Activated naive CD8-positive, alpha-beta T cell treated with anti-CD3 and anti-CD28 coated beads for 36 hours (primary cell): ENCODE measurements at places on chromosomes 13 and 19.
A peak's percentile ranks its signal among the peaks of the same experiment; 100 is the strongest.

DNA sequence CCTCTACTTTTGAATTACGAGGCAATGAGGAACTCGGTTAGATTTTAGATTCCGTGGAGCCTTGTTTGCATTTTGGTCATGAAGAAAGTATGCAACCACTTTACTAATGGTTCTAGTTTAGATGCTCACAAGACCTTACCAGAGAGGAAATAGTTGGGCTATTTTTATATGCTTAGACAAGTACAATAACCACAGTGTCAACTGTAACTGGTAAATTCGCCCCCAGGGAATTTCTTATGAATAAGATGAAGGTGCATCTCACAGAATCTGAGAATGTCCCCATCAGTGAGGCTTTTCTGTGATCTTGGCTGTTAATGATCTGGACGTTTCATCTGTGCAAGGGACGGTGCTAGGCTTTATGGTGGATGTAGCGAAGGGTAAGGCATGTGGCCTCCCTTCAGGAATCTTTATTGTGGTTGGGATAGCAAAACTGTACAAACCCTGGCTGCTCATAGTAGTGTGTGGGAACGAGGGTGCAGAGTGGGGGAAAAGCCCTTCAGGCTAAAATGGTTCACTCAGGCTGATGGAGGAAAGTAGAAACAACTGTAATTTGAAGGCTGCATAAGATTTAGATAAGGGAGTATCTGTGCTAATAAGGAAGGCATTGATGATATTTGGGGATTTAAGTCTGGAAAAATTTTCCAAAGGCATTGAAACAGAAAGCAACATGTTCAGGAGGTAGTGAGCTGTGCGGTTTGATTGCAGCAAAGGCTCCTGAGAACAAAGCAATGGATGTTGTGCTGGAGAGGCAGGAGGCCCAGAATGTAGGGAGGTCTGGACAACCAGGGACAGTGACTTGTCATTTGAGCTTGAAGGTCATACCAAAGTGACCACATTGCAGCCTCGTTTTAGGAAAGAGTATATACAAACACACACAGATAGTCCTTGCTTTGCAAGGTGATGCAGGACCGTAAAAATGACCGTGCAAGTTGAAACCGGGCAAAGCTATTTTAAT is 28.4 kb downstream of the UBAC2 start:
- no peak for DNase-seq

- no peak for DNase-seq
These were observed 11.2 kb downstream of the AP3D1 start for GRCh38 chr19:2140138-2140569.

- peak; percentile 55 for DNase-seq
These were observed 6.0 kb upstream of the TNFAIP8L1 start for GRCh38 chr19:4633140-4633967.

DNA sequence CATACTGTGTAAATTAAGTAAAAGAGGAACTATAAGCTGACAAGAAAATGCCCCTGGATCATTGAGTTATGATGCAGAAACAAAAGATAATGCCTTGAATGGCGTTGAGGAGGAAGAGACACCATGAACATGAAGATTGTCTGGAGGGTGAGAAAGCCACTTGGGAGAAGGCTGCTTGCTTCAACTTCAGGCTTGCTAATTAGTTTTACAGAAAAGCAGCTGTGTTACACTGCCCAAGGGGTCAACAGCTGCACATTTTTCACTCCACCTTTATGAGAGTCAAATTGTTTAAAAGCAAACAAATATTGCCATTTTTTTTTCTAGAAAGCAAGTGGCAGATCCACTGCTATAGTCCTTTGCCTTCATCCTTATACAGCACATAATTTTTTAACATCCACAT is 35.5 kb upstream of the KLF12 start:
- no peak for DNase-seq

GRCh38 chr13:112270951-112271350 is 105.2 kb upstream of the SPACA7 start:
- no peak for DNase-seq

DNA sequence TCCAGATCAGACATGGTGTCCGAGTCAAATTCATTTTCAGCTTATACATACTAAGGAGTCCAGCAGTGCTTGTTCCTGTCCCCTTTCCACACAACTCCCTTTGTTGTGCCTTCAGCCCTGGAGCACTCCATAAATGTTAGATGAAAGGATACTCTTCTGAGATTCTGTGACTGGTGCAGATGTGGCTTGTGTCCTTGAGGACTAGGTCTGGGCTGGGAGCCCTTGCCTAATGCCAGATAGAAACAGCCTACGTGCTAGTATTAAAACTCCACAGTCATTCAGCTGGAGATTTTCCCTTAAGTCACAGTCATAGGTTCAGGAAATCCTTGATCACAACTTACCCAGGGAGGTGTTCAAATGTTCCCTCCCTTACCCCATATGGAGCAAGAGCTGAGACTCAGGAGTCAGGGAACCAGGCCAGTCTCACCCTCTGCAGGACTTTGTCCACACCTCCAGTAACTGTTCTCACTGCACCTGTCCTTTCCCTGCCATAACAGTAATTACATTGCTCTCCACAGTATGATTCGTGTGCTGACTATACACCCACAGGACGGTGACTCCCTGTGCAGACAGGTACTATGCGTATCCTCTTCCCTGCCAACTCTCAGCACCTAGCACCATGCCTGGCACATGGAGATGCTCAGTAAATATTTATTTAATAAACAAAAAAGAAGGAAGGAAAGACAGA is 15.5 kb upstream of the SERPINE3 start:
- DNase-seq = no peak
